G401 (cell line): ENCODE measurements at places on chromosomes 16 and 17.

GRCh38 chr16:4876646-4877379, 29.5 kb downstream of the UBN1 start:
- DNase-seq, result no peak

- DNase-seq, result no peak
Observed at GRCh38 chr16:71402007-71402406, 39.8 kb downstream of the TLE7 start.

DNA sequence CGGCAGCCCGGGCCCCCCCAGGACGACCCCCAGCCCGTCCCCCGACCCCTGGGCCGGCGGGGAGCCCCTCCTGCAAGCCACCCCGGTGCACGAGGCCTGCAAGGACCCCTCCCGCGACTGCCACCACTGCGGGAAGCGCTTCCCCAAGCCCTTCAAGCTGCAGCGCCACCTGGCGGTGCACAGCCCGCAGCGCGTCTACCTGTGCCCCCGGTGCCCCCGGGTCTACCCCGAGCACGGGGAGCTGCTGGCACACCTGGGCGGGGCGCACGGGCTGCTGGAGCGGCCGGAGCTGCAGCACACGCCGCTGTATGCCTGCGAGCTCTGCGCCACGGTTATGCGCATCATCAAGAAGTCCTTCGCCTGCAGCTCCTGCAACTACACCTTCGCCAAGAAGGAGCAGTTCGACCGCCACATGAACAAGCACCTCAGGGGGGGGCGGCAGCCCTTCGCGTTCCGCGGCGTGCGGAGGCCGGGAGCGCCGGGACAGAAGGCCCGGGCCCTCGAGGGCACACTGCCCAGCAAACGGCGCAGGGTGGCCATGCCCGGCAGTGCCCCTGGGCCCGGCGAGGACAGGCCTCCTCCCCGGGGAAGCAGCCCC, 15.6 kb upstream of the ZFPM1 start:
- DNase-seq, result peak; percentile 47

DNA sequence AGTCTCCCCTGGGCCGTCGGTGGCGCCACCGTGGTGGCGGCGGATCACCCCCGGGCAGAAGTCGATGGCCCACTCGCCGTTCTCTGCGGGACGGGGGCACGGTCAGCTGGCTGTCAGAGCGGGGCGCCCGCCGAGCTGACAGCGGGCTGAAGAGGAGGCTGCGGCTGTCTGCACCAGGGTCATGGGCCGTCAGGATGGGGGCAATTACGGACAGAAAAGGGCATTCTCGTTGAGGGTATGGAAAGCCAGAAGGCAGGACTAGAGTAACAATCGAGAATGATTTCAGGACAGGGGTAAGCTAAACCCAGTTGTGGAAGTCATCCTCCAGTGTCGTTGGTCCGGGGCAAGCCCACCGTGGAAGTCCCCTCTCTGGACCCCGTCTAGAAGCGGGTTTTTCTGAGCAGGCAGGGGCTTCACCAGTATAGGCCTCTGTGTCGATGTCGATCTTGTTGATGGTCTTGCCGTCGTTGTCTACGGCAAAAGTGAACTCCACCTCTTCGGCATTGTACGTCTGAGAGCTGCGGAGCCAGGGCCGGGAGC, 1.7 kb downstream of the CHRNE start:
- DNase-seq, result no peak

- peak; percentile 44 for DNase-seq
Observed at GRCh38 chr17:17416007-17416399, 60.8 kb upstream of the MED9 start.

- DNase-seq, result peak; percentile 5
Observed at GRCh38 chr16:65548470-65548869, 426.6 kb upstream of the CDH11 start.

GRCh38 chr16:10617662-10618420, 37.4 kb upstream of the EMP2 start:
- DNase-seq, result no peak

- DNase-seq, result no peak
Observed at GRCh38 chr17:42117397-42118125, 3.6 kb downstream of the KAT2A start.

DNA sequence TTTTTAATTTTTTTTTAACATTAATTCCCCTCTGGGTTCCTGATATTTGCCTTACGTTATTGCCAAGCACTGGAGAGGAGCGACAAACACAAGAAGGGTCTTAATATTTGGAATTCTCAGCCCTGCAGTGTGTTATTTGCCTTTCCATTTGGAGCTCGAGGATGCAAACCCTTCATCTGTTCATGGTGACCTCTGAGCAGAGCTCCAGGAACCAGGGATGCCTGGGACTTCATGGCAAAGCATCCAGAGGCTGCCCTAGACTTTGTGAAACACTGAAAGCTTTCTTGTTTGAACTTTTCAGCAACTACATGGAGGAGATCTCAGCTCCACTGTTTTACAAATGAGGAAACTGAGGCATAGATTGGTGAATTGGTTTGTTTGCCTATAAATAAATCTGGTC, 254.2 kb downstream of the CBLN1 start:
- DNase-seq, result no peak

GRCh38 chr16:55323637-55324271, at the start of gene IRX6:
IRX6 (plus strand) TSS chr16:55324203; CDS start chr16:55325092, 889 bp downstream.
- no peak for DNase-seq

- DNase-seq, result no peak
Observed at GRCh38 chr16:69595127-69596036, 29.6 kb downstream of the NFAT5 start.

GRCh38 chr17:11852912-11853311, 144.4 kb downstream of the ZNF18 start:
- no peak for DNase-seq

DNA sequence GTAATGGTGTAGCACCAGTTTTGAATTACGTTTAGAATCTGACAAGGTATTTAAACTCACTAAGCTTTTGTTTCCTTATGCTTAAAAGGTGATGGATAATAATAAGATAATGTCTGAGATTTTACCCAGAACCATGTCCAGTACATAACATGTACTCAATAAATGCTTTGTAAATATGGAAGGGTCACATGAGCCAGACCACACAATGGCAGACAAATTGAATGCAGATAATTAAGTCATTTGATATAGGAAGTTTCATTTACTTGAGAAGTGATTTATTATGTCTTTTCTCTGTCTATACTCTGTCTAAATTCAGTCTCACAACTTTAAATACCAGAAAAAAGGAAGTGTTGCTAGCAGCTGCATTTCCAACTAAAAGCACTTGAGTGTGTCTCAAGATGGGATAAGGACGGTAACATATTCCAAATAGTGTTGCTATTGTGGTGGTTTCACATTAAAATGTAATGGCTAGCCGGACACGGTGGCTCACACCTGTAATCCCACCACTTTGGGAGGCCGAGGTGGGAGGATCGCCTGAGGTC, 52.5 kb upstream of the DHX40 start:
- no peak for DNase-seq

DNA sequence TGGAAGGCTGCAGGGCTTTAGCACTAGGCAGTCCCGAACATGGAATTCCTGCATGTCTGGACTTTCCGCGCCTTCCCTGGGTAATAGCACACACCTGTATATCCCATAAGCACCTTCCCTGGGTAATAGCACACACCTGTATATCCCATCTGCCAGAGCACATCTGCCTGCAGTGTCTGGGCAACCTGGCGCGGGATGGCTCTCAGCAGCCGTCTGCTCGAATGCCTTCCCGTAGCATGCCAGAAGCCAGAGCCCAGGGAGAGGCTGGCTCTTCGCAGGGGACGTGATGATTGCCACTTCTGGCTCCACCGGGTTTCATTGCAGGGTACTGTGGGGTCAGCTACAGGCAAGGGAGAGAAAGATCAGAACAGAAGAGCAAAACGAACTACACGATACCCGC, 21.3 kb downstream of the MBTPS1 start:
- peak; percentile 56 for DNase-seq

- DNase-seq, result no peak
Observed at GRCh38 chr17:37518826-37519225, 29.1 kb downstream of the DUSP14 start.

DNA sequence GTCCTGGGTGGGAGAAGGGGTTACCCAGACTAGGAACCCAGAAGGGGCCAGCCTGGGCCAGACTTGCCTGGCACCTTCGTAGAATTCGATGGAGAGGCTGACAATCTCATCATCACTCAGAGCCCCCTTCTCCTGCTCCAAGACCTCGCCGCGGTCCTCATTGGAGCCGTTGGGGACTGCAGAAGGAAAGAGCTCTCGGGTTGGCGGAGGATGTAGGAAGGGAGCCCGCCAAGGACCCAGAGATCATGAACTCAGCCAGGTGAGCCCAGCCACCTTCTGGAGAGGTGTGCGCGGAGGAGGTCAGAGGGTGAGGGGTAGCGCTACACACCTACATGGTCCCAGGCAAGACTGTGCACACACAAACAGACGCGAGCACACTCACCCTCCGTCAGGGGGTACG, 8.5 kb downstream of the CISD3 start:
- DNase-seq, result peak; percentile 0

- DNase-seq, result no peak
Observed at GRCh38 chr17:57523926-57524632, 221.0 kb downstream of the CCDC182 start.

DNA sequence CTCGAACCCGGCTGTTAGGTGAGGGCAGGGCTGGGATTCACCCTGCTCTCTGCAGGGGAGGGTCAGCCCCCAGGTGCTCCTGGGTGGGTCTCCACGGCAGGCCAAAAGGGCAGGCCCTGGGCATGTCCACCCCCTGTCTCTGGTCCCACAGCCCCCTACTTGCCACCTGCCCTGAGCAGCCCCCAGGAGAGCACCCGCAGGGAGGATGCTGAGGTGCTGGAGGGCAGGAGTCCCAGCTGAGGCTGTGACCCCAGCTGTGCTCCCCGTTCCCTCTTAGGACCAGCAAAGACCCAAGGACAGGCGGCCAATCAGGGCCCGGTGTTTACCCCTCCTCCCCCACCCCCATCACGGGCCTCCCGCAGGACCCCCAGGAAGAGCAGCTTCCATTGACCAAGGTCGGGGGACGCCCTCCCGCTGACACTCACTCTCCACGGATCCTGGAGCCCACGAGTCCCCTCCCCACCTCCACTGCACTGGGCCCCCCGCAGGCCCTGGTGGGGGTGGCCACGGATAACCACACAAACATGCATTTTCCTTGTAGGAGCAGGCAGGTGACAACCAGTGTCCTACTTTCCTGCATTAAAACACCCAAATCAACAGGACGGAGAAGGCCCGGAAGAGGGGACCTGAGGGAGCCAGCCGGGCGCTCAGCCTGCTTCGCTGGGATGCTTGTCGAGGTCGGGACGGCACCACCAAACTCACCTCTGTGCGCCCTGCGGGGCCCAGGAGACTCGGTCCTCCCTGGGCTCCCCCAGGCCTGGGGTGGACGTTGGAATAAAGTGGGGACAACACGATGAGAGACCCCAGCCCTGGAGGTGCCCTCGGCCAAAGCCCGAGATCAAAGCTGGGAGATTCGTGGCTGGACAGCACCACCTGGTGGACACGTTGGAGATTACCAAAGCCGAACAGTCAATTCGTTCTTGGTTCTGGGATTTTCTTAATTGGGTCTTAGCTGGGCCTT, 22.5 kb upstream of the ENPP7 start:
- peak; percentile 75 for DNase-seq

DNA sequence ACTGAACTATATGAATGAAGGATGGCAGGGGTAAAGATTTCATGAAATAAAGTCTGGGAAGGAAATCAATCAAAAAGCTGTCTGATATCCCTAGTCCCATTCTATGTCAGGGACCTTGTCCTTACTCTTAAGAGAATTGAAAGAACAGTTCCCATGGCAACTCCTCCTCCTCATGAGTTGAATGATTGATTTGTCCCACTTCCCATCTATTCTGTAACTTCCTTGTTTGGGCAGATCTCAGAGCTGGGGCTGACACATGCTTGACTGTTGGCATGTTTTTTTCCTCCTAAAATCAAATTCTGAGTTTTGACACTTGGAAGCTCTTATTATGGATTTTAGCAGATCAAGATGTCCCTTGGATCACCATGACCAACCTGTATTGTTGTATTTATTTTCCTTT, 1138.6 kb upstream of the CDH8 start:
- DNase-seq, result no peak

DNA sequence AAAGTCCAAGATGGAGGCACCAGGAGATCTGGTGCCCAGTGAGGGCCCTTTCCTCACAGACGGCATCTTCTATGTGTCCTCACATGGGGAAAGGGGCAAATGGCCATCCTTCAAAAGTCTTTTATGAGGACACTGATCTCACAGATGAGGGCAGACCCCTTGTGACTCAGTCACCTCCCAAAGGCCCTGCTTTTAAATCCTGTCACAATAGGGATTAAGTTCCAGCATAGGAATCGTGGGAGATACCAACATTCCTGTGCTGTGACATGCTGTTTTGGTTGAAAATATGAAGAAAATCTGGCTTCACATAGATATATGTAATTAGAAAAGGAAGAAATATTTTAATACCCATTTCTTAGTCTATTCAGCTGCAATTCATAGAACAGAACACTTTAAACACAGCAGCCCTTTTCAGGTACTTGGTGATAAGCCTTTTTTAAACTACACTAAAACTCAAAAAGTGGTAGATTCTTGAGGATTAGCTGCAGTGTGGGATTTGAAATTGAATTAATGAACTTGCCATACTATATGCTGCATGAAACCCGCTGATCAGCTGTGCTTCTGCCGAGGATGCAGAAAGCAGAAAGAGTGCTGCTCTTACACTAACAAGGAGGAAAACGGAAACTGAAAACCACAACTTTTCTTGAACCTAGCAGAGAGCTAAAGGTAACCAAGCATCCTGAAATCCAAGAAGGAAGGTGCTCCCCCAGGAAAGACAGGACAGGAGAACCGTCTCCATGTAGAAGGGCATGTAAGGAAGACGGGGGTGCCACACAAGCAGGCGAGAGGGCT, 32.7 kb downstream of the VPS53 start:
- peak; percentile 26 for DNase-seq

GRCh38 chr16:54936201-54936978, 5.7 kb downstream of the IRX5 start:
- no peak for DNase-seq

GRCh38 chr16:4322121-4323052, 6.5 kb downstream of the GLIS2 start:
- no peak for DNase-seq

DNA sequence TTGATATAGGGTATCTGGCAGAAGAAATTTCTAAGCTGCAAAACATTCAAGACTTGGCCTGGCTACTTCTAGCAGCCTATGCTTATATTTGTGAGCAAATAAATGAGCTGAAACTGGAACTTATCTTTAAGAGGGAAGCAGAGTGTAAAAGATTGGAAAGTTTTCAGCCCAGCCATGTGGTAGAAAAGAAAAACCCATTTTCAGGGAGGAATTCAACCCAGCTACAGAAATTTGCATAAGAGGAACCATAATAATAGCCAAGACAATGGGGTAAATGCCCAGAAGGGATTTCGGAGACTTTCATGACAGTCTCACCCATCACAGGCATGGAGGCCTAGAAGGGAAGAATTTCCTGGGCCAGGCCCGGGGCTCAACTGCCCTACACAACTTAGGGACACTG, 31.7 kb downstream of the RNF112 start:
- DNase-seq, result no peak

- peak; percentile 73 for DNase-seq
Observed at GRCh38 chr16:21952040-21952792, 945 bp upstream of the UQCRC2 start.
